ENCODE measurements at places on chromosomes 11 and 22.
A peak's percentile ranks its signal among the peaks of the same experiment; 100 is the strongest.

GRCh38 chr22:46974077-46974476 is 211.6 kb downstream of the TBC1D22A start:
- no peak for DNase-seq

DNA sequence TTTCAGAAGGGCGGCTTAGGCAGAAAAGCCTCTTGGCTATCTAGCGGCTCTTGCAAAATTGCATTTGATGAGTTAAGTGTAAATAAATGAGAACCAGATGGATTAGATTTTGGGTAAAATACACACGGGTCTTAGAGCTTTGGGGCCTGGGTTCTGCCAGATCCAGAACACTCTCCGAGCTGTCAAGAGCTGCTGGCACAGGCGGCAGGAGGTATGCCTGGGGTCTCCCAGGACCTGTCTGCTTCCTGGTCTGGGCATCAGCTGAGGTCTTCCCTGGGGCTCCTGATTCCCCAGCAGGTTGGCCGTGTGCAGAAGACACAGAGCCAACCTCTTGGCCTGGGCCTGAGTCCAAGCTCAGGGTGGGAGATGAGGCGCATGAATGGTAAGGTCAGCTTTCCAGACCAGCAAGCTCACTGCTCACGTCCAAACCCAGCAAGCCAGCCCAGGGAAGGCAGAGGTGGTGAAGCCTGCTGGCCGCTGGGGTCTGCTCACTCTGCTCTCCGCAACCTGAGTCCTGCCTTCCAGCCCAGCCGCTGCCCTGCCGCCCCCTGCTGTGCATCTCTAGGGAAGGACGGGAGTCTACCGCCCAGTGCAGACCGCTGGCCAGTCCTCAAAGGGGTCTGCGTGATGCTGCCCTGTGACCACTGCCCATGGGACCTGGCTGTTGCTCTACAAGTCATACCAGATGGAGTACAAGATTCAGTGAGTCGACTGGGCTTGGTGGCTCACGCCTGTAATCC is 44.9 kb downstream of the SCUBE1 start:
- DNase-seq, result no peak

GRCh38 chr11:12449961-12450715 is 72.8 kb downstream of the PARVA start:
- DNase-seq, result no peak

DNA sequence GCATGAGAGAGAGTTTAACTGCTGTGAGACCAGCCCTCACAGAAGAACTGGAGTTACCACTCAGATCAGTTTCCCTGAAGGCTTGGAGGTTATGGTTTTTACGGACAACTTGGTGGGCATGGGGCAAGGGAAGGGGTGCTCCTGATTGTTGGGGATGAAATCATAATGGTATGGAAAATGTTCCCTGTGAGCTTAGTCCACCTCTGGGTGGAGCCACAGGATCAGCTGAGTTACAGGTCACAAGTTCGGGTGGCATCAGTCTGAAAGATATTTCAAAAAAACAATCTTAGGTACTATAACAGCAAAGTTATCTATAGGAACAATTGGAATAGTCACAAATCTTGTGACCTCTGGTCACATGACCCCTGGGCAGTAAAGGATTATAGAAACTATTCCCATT is 162.9 kb downstream of the DLG2 start:
- DNase-seq, result no peak

- peak; percentile 93 for DNase-seq
These were observed 11.4 kb downstream of the EMID1 start for GRCh38 chr22:29216873-29217666.

- DNase-seq, result peak; percentile 62
These were observed 1.3 kb upstream of the SBF2 start for GRCh38 chr11:10295064-10295901.

All from suppressor macrophage treated with lipopolysaccharide for 1 hour (primary cell).